ENCODE measurements at places on chromosomes 12 and 14. TPM values are rescaled to one million over a fixed set of nuclear protein-coding genes. Genes with fewer than 3 reads are reported as not detected.

The BMAL2 gene
- 9.8 TPM for total RNA-seq

- no peaks in the 10 kb centered on the region for H3K27me3 ChIP-seq
- no peak overlapping the region for H3K4me3 ChIP-seq
- no peak for DNase-seq
- no peaks in the 10 kb centered on the region for H3K4me1 ChIP-seq
These were observed 209.4 kb upstream of the G2E3 start for GRCh38 chr14:30349520-30349919.

DNA sequence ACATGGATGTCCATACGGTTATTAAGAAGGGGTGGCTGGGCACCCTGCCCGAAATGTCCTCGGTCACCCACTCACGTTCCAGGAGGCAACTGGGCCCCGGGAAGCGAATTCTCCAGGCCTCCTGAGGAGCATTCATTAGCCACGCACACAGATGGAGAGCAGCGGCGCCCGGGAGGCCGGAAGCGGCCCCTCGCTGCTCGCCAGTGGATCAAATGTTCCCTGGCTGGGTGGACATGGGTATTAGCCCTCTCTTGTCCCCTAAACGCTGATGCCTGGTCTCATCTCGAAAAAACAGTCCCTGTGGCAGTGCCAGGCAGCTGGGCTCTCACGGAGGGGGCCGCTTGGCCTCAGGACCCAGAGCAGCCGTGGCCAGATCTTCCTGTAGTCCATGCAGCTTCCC lies 59.0 kb upstream of the DLK1 start:
- no peak overlapping the region for H3K4me3 ChIP-seq
- H3K36me3 ChIP-seq, result no peaks in the 10 kb centered on the region
- no peak overlapping the region for H3K27ac ChIP-seq
- H3K4me1 ChIP-seq, result no peaks in the 10 kb centered on the region
- no peaks in the 10 kb centered on the region for H3K27me3 ChIP-seq

DNA sequence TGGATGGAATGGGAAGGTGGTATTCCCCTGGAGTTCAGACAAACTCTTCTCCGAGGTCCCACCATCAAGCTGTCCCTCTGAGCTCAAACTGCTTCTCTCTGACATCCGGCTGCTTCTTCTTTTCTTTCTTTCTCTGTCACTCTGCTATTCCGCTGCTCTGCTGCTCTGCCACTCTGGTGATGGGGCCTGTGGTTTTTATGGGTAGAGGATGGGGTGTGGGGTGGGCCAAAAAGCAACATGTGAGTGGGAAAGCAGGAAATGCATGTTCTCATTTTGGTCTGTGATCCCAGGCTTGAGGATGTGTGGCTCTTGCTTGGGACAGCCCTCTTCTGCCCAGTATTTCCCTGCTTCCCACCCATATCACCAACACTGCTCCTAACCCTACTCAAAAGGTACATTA lies 30.6 kb downstream of the CLECL1 start:
- H3K4me3 ChIP-seq, result no peak overlapping the region
- H3K27ac ChIP-seq, result no peak overlapping the region
- peaks cover 9% of the 10 kb centered on the region for H3K4me1 ChIP-seq

GRCh38 chr12:132649226-132649945 lies 30.8 kb downstream of the P2RX2 start:
- no peaks in the 10 kb centered on the region for H3K27me3 ChIP-seq
- H3K36me3 ChIP-seq, result no peaks in the 10 kb centered on the region
- DNase-seq, result no peak
- H3K4me3 ChIP-seq, result no peak overlapping the region
- no peak overlapping the region for H3K27ac ChIP-seq
- no peaks in the 10 kb centered on the region for H3K4me1 ChIP-seq

DNA sequence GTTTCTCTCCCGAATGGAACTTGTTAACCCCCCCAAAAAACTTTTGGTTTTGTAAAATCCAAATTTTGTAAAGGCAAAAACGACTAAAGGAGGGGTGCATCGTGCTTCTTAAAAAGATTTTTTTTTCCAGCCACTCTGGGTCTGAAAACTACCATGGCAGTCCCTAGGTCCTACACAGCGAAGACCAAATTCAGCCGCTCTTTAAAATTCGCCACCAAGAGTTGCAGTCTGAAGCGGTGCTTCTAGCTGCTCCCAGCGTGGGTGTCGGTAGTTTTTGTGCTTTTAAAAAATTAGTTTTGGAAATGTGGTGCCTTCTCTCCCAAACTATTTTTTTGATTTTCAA lies 873 bp upstream of the GSC start:
- peaks cover 49% of the 10 kb centered on the region for H3K27me3 ChIP-seq
- no peaks in the 10 kb centered on the region for H3K36me3 ChIP-seq
- no peak for DNase-seq

- H3K36me3 ChIP-seq, result no peaks in the 10 kb centered on the region
- DNase-seq, result no peak
- no peak overlapping the region for H3K4me3 ChIP-seq
- H3K27ac ChIP-seq, result no peak overlapping the region
These were observed 39.8 kb upstream of the MEG3 start for GRCh38 chr14:100786131-100786530.

Measured in vagina (tissue), 2 donors.